ENCODE measurements at places on chromosomes 5 and 9.

GRCh38 chr5:59371525-59372127, 521.9 kb downstream of the PDE4D start:
- no peak for DNase-seq

GRCh38 chr9:91992461-91993041, 42.5 kb upstream of the ROR2 start:
- no peak for DNase-seq

DNA sequence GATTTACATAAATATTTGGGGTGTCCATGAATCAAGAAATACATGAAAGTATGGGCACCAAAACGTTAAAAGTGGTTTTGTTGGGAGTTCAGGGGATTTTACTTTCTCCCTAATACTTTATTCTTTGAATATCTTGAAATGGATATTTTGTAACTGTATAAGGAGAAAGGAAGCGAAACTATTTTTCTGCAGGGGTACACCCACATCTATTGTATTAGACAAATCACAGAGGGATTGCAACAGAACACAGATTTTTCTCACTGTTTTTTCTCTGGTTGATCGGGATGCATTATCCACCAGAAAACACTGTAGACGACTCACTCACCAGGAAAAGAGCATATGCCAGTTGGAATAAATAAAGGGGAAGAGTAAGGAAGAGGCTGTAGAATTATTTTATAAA, 1.2 kb upstream of the RABGAP1 start:
- DNase-seq, result no peak

GRCh38 chr9:128689293-128689774, 312 bp downstream of the SET start:
- no peak for DNase-seq

DNA sequence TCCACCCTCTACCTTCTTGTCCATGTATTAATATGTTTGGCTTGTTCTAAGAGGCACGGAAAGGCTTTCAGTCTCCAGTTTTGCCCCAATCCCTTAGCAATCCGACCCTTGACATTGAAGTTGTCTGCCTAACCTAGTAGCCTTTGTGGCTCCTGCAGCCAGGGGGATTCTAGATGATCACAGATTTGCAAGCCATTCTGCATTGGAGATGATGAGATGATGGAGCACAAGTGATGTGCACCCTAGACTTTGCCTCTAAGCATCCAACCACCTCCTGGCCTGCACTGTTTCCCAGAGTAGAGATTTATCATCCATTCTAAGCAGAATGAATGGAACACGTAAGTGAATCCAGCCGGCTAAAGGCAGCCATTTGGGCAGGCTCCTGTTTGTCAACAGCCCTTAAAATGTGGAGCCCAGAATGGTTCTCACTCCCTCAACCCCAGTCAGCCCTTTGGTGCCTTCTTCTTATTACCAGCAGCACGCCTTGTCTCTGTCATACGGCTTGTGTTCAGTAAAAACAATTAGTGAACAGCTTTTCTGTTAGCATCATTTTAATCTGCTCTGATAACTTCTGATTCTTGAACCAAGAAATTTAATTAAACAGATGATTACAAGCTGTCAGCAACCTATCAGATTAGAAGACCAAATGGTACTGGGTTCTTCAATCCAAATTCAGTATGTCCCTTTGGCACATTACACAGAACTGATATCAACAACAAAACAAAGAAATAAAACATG, 5.7 kb upstream of the TRAF1 start:
- DNase-seq, result no peak

GRCh38 chr5:115544043-115544435, 536 bp downstream of the FEM1C start:
- no peak for DNase-seq

GRCh38 chr5:110751902-110752762, 13.3 kb downstream of the SLC25A46 start:
- DNase-seq, result no peak

- no peak for DNase-seq
Measured at GRCh38 chr5:173891308-173892116, 3.4 kb downstream of the CPEB4 start.

GRCh38 chr5:96691503-96692303, 29.5 kb downstream of the CAST start:
- DNase-seq, result no peak

- no peak for DNase-seq
Measured at GRCh38 chr5:107199756-107200155, 471.0 kb downstream of the EFNA5 start.

- DNase-seq, result no peak
Measured at GRCh38 chr9:32926911-32927310, 74.5 kb downstream of the APTX start.

DNA sequence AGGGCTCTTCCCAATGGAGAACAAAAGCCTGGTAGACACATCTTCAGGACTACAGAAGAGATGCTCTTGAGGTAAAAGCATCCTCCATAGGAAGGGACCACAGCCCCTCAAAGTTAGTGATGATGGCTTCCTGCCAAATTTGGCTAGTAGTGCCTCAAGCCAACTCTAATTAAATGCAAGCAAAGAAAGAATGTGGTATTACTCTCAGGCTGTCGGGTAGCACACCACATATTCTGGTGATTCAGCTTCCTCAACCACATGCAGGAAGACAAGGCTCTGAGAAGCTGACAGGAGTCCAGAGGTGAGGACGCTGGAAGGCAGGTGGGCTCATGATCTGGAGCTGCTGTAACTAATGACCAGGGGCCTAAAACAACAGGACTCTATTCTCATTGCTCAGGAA, 37.2 kb upstream of the S1PR3 start:
- no peak for DNase-seq

Data from DMS153 (cell line).